Hematopoietic multipotent progenitor cell treated with erythropoietin and hydrocortisone succinate and interleukin-3 and kit ligand, for 15 days (in vitro differentiated cells): ENCODE measurements at places on chromosomes 2 and 18.

DNA sequence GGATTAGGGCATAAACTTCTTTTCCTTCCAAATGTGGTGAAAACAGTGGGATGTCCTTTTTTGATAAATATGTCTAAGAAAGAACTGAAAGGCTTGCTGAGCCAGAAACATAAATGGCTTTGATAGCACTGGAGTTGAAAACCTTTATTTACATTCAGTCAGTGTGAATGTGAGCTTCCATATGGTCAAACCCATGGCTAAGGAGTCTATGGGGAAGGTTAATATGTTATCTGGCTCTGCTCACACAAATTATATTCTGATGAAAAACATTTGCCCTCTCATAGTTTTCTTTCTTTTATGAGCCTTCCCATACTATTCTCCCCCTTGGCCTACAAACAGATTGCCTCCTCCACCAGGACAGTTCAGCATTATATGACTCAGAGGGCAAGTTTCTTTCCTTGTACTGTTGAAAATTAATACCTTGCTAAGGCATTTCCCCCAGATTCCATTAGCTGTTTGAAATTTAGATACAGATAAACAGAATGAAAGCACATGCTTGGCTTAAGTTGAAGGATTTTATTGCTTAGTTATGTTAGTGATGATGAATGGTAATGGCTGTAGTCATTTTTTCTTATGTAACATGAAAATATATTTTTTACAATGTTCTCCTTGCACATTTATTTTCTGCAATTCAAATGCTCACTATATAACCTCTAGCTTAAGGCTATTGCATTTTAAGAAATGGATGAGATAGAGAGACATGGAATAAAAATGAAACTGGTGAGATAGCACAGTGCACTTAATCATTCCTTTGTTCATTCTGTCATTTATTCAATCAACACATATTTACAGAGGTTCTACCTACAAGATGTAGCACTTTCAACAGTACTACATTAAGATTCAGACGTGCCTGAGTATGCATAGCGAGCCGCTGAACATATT, 544.1 kb downstream of the LRRTM4 start:
- DNase-seq = no peak

DNA sequence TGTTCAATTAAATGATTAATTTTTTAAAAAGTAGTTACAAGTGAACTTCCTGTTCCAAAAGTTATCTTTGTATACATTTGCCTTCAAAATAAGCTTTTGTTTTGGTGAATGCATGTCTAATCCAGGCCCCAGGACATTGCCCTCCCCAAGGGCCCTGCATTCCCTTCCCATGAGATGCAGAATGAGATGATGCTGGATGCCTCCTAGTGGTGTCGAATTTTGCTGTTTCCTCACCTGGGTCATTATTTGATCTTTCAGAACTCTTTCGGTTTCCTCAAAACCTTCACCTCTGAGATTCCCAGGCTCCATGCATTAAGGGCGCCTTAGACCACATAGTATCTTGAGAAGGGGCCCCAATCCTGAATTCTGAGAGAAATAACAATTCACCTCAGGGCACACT, 728.8 kb downstream of the CNTNAP5 start:
- DNase-seq = no peak

DNA sequence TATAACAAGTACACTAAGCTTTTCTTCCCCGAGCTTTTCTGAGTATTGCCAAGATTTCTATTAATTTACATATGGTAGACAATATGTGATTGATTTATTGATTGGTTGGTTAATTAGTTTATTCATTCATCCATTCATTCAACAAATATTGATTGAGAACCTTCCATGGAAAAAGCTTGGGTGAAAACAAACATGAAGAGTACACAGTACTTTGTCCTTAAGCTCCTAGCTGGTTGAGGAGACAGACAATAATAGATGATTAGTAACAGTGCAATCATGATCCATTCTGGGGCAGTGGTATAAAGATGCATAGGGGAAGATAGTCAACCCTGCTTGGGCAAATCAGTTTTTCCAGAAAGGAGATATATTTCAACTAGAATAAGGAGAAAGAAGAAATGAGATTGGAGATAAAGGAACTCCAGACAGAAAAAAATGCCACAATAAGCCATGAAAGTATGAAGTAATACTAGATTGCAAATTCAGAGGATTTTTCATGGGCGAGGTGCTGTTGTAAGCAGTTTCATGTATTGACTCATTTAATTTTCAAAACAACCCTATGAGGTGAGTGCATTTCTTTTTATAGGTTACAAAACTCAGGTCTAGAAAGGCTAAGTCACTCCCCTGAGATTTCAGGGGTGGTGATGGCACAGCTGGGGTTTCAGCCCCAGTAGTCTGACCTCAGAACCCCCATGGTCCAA, 129.5 kb downstream of the RND3 start:
- DNase-seq = no peak

DNA sequence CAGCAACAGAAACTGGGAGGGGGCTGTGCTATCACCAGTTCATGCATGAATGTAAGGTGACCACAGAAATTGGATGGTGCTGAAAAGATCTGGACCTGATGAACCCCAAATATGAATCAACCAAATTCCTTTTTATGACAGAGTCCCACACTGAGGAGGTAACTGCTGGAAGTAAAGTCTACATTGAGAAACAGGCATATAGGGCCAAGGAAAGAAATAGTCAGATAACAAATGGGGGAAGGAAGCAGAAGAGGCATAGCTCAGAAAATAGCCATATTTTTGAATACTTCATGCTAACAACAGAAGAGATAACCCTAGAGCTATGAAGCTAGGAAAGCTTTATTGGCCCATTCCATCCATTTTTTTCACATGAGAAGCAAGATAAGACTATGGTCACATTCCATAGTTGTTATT, 25.8 kb downstream of the ZC3H6 start:
- DNase-seq = no peak

DNA sequence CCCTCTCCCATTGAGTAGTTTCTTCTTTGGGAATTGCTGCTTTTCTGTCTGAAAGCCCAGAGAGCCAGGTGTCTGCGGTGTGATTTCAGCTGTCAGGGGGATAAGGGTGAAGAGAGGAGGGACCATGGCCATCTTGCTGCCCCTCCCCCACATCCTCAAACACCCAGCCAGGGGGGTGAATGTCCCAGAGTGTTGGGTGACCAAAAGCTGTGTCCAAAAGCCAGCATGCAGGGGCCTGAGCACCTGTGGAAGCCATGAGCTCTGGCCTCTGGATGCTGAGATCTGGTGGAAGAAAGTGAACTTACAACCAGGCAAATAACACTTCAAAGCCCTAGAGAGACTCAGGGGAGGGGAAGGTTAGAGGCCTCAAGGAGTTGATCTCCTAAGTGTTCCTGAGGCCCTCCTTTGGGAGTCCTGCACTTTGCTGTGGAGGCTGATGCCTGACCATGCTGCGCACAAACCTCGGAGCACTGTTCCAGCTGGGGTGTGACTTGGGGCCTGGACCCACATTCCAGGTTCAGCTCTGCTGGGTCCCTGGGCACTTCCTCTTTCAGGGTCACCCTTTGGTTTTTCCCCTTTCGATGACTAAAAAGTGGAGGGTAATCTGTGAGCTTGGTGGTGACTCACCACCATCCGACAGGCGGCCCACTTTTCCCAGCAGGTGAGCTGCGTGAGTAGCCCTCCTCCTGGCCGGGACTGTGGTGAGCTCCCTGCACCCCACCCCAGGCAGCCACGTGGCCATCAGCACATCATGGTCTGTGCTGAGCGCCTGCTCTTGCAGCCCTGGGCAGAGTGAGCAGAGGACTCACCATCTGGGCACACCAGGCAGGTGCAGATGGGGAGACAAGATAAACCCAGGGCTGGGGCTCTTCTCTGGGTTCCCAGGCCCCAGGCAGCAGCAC, 66.8 kb upstream of the FOSL2 start:
- no peak for DNase-seq

DNA sequence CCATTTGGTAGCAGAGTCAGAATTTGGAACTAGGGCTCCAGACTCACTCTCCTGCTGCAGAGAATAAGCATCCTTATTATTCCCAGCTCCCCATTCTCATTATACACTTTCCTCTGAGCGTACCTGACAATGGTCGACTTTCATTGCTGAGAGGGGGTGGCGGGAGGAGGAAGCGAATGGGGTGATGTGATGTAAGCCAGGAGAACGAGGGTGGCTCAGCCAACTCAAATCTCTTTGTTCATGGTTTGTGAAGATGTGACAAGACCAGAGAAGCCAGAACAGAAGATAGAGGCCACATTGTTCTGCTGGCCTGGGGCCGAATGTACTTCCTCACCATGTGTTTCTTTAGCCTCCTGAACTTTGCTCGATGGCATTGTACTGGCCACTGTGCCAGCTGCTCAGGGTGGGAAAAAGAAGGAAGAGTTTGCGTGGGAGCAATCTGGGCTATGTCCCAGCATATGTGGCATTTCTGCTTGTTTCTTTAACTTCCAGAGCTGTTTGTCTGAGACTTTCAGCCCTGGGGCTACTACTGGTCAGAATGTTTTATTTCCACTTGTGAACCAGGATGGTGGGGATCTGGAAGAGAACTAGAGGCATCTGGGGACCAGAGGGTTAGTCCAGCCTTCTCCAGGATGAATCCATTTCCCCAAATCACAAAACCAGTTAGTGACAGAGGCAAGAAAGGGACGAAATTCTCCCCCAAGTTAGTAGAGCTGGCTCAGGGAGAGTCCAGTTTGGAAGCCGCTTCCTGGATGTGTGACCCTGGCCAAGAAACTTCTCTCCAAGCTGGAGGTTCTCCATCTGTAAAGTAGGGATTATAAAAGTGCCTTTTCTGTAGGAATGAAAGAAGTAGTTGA, 62.6 kb downstream of the MOGAT1 start:
- DNase-seq = no peak

DNA sequence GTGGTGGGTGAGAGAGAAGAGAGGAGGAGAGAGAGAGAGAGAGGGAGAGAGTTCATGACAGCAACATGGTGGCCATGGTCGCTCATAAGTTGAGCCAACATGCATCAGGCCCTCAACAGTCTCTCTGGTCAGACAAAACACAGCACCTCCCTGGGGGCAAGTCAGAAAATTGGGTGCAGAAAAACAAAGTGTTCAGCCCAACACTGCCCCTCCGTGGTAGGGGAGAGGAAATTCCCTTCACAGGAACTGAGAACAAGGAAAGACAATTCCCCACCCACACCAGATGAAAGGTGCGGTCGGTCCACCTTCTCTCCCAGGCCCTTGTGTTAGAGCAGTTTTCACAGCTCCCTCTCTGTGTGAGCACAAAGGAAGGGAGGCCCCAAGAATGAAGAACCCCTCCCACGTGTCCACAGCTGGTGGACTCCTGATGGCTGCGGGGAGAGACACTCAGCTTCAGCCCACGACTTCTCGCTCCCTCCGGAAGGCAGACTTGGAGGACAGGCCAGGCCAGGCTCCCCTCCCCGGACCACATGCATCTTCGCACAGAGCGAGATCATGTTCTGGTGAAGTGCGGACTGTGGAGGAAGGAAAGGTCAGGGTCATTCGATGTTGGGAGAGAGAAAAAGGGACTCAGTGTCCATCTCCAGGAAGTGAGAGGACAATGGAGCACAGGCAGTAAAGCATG, 181.7 kb downstream of the ANAPC1 start:
- DNase-seq = peak; percentile 70

GRCh38 chr2:154698296-154698720, at the start of gene KCNJ3:
TSS of gene KCNJ3 (plus strand) at chr2:154698695. CDS start at chr2:154698776, 81 bp downstream.
- no peak for DNase-seq

DNA sequence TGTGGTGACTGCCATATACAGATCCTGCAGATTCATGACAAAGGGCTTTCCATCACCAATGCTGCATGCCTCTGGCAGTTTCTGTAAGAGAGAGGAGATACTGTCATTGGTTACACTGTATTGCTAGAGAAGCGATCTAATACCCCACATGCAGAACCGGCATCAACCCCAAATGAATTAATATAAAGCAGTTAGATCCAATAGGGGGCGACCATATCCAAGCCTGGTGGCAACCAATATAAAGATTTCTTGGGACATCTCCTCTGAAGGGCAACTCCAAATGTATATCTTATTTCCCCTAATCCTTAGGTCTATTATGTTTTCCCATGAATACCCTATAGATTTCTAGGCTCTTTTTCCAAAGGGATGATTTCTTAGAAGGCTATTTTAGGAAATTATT, 17.4 kb upstream of the IHH start:
- DNase-seq = no peak

GRCh38 chr2:64204703-64205102, 60.5 kb upstream of the PELI1 start:
- DNase-seq = no peak

- no peak for DNase-seq
Measured at GRCh38 chr2:237291138-237291792, 122.7 kb downstream of the COL6A3 start.

DNA sequence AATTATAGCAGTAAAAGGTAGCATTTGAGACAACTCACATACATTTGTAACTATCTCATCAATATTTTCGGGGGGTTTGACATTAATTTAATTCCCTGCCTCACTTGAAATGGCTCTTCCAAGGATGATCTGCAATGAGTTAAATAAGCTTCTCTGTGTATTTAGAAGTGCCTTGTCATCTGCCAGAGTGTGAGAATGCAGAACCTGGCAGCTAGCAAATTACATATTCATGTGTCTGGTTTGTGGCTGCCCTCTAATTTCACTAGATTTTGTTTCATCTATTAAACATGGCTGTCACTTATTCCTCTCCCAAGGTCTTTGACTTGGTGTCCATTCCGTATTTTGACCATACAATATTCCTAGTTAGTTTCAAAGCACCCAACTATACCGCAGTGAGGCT, 158.3 kb upstream of the CAVIN2 start:
- DNase-seq = no peak

- no peak for DNase-seq
Measured at GRCh38 chr2:218003281-218003944, 618 bp upstream of the TNS1 start.

GRCh38 chr2:115161081-115161770, 718.8 kb downstream of the DPP10 start:
- DNase-seq = no peak

GRCh38 chr2:221189431-221190067, 382.6 kb downstream of the EPHA4 start:
- DNase-seq = no peak

DNA sequence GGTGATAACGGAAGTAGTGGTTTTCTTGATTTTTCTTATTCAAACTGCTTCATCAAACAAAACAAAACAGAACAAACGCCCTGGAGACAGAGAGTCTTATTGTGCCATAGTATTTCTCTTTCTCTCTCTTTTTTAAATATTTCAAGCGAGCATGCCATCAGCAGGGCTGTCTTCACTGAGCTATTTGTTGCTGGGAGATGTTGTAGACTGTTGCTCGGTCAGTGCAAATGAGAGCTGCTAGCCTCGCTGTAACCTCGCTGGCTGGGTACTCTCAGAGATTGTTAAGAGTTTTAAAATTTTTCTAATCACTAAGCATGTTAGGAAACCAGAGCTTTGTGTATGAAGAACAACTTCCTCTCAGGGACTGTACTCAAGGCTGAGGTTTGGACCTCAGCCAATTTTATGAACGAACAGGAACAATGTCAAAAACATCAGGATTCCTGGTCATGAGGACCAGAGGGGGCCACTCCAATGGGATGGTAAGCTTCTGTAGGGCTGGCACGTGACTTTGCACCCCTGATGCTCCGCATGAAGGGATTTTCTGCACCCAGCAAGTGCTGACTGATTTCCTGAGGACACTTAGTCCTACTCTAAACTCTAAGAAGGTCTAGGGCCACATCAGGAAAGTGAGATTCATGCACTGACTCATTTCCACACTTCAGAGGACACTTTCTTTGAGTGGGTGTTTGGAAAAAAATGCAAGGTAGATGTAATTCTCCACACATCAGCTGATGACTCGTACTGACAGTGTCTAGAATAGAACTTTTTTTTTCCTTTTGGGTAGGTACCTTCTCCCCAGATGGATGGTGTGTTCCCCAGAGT, 59.8 kb upstream of the IL1R1 start:
- DNase-seq = peak; percentile 40
